ENCODE measurements at places on chromosomes 1 and 21.

DNA sequence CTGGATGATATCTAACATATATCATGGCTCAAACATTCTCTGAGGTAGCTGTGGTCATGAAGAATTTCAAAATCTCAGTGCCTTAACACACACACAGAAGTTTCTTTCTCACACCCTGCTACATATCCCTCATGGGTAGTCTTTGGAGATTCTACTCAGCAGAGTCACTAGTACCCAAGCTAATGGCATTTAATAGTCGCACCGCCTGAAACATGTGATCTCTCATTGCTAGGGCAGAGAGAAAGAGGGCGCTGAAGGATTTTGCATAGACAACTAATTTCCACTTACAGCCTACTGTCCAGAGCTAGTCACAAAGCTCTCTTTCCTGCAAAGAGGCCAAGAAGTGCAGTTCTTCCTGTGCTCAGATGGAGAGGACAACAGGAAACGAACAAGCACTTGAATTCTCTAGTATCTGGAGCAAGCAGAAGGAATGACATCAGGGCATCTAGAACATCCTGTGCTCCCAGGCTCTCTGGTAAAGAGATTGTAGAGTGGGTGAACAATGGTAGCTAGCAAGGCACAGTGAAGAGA is 183.4 kb upstream of the PTBP2 start:
- no peak for DNase-seq

GRCh38 chr1:172514108-172514507 is 18.8 kb upstream of the SUCO start:
- DNase-seq, result no peak

- no peak for DNase-seq
Measured at GRCh38 chr1:84603223-84603622, 29.0 kb upstream of the CTBS start.

DNA sequence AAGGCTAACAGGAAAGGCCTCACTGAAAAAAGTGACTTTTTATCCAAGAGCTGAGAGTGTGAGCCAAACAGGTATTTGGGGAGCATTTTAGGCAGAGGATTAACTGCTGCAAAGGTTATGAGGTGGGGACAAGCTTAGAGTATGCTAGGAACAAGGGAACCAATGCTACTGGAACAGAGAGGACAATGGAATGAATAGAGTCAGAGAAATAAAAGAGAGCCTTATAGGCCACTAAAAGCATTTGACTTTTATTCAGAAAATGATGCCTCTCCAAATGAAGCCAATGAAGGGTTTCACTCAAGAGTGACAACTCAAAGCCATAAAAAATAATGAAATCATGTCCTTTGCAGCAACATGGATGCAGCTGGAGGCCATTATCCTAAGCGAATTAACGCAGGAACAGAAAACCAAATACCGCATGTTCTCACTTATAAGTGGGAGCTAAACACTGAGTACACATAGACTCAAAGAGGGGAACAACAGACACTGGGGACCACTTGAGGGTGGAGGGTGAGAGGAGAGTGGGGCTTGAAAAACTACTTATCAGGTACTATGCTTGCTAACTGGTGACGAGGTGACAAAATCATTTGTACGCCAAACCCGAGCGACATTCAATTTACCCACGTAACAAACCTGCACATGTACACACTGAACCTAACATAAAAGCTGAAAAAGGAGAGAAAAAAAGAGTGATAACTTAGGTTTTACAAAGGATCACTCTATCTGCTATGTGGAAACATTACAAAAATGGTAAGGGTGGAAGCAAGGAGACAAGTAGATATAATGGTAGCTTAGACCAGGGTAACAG is 11.1 kb downstream of the PTP4A2 start:
- DNase-seq, result no peak

- no peak for DNase-seq
Measured at GRCh38 chr1:21898326-21899200, 38.5 kb downstream of the HSPG2 start.

DNA sequence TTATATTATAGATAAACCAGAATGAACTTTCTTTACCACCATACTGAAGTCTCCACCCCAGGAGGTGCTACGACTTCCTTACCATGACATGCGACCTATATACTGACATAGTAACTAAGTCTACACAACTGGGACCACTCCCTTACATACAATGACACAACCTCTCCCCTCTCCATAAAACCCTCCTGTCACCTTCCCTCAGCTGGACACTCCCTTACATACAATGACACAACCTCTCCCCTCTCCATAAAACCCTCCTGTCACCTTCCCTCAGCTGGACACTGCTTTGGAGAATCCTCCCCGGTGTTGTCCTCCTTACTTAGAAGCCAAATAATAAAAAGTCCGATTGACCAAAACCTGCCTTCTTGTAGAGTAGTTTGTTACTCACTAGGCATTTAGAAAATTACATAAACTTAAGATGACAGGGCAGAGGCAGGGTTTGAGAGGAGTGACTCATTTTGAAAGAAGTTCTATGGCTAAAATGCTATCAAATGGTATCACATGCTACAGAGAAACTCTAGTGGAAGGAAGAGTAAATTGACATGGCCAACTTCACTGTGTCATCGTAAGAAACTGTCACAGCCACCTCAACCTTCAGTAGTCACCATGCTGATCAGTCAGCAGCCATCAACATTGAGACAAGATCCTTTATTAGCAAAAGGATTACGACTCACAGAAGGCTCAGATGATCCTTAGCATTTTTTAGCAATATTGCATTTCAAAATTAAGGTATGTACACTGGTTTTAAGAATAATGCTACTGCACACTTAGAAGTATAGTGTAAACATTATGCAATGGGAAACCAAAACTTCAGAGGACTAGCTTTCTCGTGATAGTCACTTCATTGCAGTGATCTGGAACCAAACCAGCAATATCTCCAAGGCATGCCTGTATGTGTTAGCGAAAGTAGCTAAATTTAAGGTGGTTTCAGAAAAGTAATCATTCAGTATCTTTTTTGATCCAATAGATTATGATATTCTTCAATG is 56.4 kb downstream of the AHCTF1 start:
- no peak for DNase-seq

DNA sequence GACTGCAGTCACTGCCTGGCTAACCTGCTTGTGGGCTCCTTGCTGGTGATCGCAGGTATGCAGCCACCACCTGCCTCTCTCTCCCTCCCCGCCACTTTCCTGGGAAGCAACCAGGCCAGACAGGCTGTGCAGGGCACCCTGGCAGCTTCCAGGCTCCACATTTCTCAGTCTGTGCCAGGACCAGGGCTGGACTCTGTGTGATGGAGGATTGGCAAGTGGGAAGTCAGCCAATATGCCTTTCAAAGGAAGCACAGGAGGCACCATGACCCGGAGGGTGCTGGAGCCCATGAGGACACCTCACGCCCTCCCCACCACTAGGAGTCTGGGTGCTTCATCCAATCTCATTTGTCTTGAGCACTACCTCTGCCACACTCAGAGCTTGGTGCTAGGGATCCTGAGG is 15.8 kb upstream of the DISP3 start:
- no peak for DNase-seq

GRCh38 chr1:60697204-60697994 is 385.0 kb upstream of the NFIA start:
- no peak for DNase-seq

DNA sequence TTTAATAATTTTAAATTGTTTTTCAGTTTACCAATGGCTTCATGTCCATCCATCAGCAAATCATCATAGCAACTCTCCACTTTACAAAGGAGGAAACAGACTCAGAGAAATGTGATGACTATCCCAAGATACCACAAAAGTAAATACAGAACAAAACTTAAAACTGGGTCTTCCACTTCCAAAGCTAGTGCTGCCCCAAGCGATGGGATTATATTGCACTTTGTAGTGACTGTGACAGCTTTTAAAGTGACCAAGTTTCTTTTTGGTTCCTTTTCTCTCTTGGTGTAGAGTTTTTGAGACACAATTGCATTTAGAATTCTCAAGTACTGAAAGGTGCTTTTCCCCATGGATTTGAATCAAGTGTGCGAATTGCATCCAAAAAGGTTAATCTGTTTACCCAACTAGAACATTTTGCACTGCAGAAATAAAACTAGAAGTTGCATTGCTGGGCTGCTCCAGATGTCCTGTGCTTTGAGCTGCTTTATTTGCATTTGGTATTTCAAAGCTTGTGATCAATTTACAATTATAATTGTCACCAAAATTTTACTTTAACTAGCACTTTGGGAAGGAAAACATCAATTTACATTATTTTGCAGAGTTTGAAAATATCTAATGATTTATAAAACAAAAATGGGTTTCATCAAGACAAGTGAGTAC is 320.2 kb downstream of the PDE4B start:
- no peak for DNase-seq

DNA sequence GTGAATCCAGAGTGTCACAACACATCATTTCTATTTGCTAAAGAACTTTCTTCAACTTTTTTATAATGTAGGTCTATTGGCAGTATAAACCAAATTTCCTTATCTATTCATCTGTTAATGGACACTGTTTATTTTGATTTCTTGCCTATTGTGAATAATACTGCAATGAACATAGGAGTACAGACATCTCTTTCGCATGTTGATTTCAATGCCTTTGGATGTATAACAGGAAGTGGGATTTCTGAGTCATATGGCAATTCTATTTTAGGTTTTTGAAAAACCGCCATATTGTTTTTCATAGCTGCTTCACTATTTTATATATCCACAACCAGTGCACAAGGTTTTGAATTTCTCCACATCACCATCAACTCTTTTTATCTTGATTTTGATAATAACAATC is 198.7 kb downstream of the KCNT2 start:
- DNase-seq, result no peak

DNA sequence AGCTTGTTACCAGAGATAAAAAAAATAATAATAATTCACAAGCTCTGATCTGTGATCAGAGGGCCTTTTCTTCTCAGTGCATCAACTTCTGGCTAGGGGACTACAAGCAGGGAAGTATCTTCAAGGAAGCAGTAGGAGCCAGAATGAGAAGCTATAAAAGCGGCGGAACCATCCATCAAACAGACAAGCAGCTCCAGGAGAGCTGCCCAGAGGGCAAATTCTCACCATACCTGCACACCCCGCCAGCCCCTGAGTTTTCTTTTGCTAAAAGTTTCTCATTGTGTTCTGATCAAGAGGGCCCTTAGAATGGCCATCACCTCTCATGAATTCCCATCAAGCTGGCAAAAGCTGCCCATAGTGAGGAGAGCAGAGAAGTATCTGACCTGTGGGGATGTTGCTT is 99.4 kb downstream of the SMYD2 start:
- DNase-seq, result no peak

- no peak for DNase-seq
Measured at GRCh38 chr1:112502826-112503225, 5.9 kb upstream of the WNT2B start.

- no peak for DNase-seq
Measured at GRCh38 chr21:16076465-16076864, 346.7 kb downstream of the USP25 start.

GRCh38 chr1:27959792-27960603 is at the start of gene XKR8:
TSS of gene XKR8 (plus strand) at chr1:27959973. CDS start at chr1:27960070, 97 bp downstream.
- no peak for DNase-seq

GRCh38 chr21:45111703-45112102 is 37.3 kb downstream of the ADARB1 start:
- DNase-seq, result no peak

- DNase-seq, result no peak
Measured at GRCh38 chr21:25936776-25937175, 202.0 kb downstream of the GABPA start.

DNA sequence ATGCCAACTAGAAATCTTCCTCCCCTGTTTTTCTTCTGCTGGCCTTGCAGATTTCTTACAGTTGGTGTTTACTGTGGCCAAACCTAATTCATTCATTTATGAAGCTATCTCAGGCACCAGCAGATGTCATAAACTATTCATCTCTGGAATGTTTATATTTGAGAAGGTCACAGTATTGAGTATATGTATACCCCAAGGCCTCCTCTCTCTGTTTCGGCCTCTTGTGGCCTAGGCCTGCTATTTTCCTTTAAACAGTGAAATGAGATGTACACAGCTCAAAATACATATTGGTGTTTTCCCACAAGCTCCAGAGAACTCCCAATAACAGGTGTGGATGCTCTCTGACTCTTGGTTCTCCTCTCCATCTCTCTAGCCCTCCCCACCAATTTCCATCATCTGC is 520.7 kb upstream of the CAMK1G start:
- DNase-seq, result no peak

DNA sequence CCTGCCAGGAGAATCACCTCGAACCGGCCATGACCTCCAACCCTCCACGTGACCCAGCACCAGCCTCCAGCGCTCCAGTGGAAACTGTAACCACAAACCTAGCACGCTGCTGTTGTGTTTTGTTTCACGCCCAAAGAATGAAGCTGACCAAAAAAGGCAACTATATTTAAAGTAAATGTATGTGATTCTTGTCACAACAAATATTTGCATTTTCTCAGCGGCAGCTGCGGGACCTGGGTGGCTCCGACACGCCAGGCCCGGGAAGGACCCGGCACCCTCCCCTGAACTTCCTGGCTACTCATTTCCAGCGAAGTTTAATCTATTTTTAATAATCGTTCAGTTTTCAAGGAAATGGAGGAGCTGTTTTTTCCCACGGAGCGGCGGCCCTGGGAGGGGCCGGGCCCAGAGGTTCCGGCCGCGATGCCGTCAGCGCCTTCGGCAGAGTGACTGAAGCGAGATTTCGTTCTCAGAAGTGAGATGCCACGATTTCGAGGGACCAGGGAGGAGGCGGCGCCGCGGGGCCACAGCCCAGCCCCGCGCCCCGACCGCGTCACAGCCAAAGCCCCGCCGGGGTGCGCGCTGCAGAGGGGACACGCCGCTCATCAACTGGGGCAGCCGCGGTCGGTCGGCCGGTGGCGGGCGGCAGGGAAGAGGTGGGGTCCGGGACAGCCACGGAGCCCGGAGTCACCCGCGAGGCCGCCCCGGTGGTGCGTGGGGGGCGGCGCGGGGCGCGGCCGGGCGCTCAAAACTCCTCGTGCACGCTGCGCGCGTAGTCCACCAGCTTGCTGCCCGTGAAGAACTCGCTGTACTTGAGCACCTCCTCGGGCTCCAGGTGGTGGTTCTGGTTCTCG is 3.0 kb upstream of the TNFRSF4 start:
- no peak for DNase-seq

DNA sequence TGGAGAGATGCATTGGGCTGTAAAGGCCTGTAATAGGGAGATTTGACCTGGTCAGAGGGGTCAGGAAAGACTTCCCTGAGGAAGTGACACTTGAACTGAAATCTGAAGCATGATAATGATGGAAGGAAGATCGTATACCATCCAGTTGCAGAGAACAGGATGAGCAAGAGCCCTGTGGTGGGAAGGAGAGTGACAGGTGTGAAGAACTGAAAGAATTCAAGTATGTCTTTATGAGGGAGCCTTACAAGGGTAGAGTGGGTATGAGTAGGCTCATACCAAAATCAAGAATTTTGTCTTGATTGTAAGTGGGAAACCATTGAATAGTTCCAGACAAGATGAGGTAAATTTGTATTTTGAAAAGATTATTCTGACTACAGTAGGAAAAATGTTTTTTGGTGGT is 129.4 kb downstream of the RASAL2 start:
- no peak for DNase-seq

- DNase-seq, result no peak
Measured at GRCh38 chr1:55822891-55823290, 607.7 kb upstream of the USP24 start.

GRCh38 chr1:27980216-27980845 is 20.6 kb downstream of the XKR8 start:
- DNase-seq, result no peak

All from Panc1 (cell line).